Fibroblast of skin of right biceps (primary cell): ENCODE measurements at places on chromosomes 5 and 9.

GRCh38 chr5:170631466-170632195 lies 127.8 kb downstream of the KCNIP1 start:
- no peak for DNase-seq

- DNase-seq, result no peak
These were observed 45.0 kb downstream of the PCDHGC5 start for GRCh38 chr5:141533897-141534296.

- DNase-seq, result no peak
These were observed 32.0 kb downstream of the ZCCHC7 start for GRCh38 chr9:37152365-37152764.

DNA sequence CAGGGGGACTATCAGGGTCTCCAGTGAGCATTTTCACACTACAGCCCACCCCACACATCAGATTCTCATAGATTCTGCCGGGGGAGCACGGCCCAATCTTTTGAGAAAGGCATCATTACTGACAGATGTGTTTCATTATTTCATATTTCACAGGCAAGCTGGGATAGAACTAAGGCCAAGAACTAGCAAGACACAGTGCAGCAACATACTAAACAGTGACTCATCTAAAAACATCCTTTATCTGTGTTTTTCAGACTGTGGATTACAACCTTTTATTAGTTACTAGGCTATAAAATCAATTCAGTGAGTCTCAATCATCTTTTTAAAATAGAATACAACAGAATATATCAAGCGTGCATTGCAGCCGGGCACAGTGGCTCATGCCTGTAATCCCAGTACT lies 59.8 kb downstream of the CPLANE1 start:
- no peak for DNase-seq

GRCh38 chr5:108543486-108543885 lies 161.6 kb upstream of the FBXL17 start:
- DNase-seq, result no peak

DNA sequence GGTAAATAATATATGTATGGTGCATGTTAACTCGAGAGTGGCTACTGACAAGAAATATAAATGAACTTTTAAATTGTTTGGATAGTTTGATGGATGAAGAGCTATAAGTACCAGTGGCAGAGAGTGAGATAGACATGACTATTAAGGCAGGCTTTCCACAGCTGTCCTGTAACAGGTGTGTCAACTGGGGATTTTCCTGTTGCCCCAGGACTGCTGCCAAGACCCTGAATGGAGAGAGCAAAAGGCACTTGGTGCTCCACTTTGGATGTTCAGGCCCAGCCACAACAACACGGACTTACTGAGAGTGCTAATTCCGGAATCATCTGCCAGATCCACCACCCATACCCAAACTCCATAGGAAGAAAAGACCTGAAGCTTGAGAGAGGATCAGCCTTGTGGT lies 215.1 kb downstream of the SEC61B start:
- no peak for DNase-seq

- DNase-seq, result no peak
These were observed 130.1 kb upstream of the OSMR start for GRCh38 chr5:38715696-38716095.

GRCh38 chr9:79580055-79580454 lies 8.3 kb downstream of the TLE4 start:
- DNase-seq, result no peak

DNA sequence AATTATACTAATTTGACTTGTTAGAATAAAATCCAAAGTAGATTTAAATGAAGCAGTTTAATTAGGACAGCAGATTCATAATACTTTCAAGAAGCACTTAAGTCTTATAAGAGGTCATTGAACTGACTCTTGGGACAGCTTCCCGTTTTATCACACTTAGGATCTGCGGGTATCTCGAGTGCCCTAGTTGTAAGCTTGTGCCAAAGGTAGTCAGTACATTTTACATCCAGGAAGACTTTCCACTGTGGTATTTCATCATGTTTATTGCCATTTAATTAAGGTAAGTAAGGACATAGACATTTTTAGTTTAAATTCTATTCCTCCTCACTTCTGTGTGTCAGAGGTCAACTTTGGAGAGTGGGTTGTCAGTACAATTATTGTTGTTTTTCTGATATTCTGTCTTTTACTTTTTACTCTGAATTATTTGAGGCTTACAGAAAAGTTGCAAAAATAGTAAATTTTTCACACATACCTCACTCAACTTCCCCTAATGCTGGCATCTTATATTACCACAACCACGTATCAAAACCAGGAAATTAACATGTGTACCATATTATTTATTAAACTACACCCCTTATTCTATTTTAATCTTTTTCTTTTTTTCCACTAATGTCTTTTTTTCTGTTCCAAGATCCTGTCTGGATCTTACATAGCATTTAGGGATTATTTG lies 7.5 kb upstream of the ZNF367 start:
- no peak for DNase-seq

- DNase-seq, result no peak
These were observed 990.5 kb downstream of the TLE1 start for GRCh38 chr9:80698725-80699410.

- DNase-seq, result no peak
These were observed 575.8 kb upstream of the CLINT1 start for GRCh38 chr5:158434749-158435148.

- DNase-seq, result no peak
These were observed 78.1 kb upstream of the PRLR start for GRCh38 chr5:35308421-35308820.

DNA sequence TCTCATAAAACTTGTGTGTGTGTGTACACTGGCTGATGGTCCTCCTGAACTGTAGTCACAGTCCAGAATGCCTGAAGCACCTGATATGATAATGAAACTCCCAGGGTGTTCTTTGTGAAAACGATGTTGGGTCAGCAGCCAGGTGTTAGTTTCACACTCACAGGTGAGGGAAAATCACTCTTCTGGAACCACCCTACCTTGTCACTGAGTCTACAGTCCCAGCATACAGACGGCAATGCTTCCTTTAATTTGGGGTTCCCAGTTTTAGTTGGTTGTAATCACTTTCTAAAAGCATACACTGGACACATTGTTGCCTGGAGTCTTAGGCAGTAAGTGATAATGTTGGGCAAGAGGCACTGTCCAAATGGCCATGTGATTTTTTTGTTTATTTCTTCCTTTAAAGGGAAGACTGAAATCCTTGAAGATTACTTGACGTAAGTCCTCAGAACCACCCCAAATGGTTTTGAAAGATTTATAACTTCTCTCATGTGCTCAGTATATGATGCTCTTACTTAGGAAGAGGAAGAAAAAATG lies 18.2 kb upstream of the MGAT1 start:
- DNase-seq, result no peak

GRCh38 chr9:128503870-128504269 lies 649 bp upstream of the GLE1 start:
- DNase-seq, result no peak

- DNase-seq, result peak; percentile 47
These were observed 544 bp upstream of the ERCC6L2 start for GRCh38 chr9:95874989-95875304.

GRCh38 chr5:67248703-67249589 lies 52.3 kb upstream of the CD180 start:
- no peak for DNase-seq

DNA sequence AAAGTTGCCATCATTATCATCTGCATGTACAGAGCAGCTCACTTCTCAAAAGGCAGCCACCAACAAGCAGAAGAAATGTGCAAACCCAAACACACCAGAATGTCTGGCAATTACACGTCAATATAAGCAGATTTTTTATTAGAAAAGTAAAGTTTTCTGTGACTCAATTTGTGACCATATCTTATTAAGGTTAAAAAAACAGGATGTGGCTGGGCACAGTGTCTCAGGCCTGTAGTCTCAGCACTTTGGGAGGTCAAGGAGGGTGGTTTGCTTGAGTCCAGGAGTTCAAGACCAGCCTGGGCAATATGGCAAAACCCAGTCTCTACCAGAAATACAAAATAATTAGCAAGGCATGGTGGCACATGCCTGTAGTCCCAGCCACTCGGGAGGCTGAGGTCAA lies 176.7 kb downstream of the FANCC start:
- no peak for DNase-seq

- DNase-seq, result peak; percentile 7
These were observed 74.8 kb downstream of the CDK5RAP2 start for GRCh38 chr9:120505186-120505585.

DNA sequence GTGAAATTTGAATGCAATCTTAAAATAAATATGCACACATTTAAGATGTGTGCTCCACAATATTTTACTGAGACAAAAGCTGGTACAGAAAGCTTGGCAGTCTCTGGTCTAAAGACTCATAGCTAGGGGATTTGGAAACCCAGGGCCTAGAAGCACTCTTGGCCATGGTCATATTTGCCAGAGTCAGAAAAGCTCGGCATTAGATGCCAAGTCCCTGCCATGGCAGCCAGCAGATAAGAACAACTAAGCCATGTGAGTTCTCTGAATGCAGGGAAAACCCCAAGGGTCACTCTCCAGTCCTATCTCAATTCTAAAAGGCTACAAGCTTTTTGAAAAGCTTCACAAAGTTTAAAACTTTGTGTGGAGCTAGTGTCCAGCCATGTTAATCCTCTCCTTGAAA lies 119.5 kb downstream of the FAM114A2 start:
- DNase-seq, result no peak

DNA sequence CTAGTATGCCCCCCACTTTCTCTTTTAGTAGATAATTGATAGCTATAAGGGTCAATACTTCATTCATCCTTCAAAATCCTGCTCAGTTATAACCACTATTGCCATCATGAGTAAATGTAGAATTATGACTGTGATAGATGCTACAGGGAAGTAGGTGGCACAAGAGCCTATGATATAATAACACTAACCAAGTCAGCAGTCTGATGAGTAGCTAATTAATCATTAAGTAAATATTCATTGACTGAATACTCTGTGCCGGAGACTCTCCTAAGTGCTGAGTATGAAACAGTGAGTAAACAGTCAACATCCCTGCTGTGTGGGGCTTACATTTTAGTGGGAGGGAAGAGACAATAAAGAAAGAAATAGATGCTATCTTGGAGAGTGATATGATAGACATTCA lies 430.3 kb upstream of the ZNF462 start:
- no peak for DNase-seq

DNA sequence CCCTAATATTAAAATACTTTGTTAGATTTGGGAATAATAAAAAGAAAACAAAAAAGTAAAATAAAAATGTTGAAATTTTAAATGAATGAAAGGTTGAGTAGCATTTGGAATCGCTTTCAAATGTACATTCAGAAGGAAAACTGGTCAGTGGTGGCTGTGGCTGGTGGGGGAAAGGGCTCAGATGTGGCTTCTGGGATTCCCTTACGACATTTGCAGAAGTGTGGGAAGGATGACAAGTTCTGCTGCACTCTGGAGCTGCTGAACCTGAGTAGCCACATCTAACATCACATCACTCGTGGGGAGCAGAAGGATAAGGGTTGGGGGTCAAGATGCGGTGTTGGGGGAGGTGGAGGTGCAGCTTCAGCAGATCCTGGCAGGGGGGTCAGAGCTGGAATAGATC lies 25.6 kb upstream of the CAST start:
- no peak for DNase-seq

- peak; percentile 51 for DNase-seq
These were observed 7.6 kb downstream of the ENC1 start for GRCh38 chr5:74632947-74633356.

- no peak for DNase-seq
These were observed 16.5 kb downstream of the GOLM1 start for GRCh38 chr9:86082870-86083269.

GRCh38 chr5:113524927-113525326 lies 11.4 kb downstream of the YTHDC2 start:
- no peak for DNase-seq

DNA sequence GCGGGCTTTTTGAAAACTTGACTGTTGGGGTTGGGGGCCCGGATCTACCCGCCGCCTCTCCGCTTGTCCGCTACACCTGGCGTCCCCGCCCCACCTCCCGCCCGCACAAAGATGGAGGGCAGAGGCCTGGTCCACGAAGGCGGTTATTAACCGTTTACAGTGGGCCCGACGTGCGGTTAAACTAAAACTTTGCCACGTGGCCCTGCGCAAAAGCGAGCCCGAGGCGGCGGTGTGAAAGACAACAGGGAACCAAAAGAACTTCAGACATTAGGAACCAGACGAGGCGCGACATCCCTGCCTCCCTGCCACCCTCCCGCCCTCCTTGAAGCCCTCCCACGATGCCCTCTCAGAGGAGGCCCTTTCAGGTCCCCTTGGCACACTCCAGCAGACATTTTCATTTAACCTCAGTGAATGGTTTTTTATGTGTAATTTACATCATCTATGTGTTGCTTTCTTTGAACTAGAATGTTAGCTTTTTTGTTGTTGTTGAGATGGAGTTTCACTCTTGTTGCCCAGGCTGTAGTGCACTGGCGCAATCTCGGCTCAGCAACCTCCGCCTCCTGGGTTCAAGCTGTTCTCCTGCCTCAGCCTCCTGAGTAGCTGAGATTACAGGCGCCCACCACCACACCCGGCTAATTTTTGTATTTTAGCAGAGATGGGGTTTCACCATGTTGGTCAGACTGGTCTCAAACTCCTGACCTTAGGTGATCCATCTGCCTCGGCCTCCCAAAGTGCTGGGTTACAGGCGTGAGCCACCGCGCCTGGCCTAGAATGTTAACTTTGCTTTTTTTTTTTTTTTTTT lies 999 bp upstream of the HNRNPA0 start:
- no peak for DNase-seq

GRCh38 chr5:89313804-89314588 lies 431.0 kb upstream of the MEF2C start:
- DNase-seq, result peak; percentile 97

GRCh38 chr9:76904661-76905457 lies 1.1 kb downstream of the PRUNE2 start:
- DNase-seq, result no peak

DNA sequence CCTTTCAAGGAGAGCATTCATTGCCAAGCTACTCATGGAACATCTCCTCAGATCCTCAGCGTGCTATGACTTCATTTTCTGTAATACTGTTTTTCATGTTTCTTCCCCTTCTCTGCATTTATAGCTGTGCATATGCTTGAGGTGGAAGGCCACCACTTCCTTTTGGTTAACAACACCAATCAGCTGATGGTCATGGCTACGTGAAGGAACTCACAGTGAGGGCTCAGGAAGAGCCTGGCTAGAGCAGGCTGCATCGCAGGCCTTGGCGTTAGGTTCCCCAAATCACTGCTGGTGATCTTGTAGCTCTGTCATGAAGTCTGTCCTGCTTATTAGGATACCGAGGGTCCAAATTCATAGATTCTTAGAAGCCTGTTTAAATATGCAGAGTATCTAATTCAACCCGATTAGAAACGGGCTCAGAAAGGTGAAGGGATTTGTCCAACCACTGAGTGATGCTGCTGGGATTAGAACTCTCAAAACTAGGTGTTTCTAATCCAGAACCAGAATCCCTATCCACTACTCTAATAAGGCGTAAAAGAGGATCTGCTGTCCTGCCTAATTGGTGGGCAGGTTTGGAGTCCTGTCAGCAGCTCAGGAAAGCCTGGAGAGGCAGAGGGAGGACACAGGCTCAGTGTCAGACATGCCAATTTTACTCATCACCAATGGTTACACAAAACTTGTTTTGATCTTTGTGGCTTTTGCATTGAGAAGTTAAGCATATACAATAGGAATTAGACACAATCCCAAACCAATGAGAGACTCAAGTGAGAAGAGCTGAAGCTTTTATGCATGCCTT lies 7.5 kb downstream of the SYK start:
- DNase-seq, result no peak

GRCh38 chr9:1946526-1947283 lies 68.4 kb upstream of the SMARCA2 start:
- no peak for DNase-seq
